Activated T-helper 2 cell treated with anti-CD3 and anti-CD28 coated beads, Interferon-gamma antibody, Interleukin-2, Interleukin-4, amounts not matched to agents 10 μg/mL and 5 μg/mL and 100 μg/mL, durations not matched to agents 14 hours and 24 hours and 36 hours (primary cell): ENCODE measurements at places on chromosomes 2 and 18. TPM values are rescaled to one million over a fixed set of nuclear protein-coding genes. Genes with fewer than 3 reads are reported as not detected.

GRCh38 chr2:74001781-74002504 lies 17.2 kb downstream of the TET3 start:
- DNase-seq: no peak

GRCh38 chr2:181117206-181117925 lies 137.0 kb downstream of the UBE2E3 start:
- no peak for DNase-seq

DNA sequence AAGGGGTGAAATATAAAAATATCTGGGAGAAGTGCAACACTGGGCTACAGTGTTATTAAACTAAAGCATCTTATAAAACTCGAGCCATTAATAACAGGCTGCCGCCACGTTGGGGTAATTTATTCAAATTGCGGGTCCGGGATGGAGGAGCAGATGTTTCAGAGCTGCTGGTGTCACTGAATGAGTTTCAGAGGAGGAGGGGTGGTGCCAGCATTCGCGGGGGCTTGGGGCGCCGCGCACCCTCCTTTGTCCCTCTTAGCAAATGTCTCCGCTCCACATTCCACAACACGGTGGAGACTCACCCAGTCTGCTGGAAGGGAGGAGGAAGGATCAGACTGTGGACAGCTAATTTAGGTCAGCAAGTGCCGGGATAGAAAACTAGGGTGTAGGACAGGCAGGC lies 260.5 kb downstream of the CELF4 start:
- no peak for DNase-seq

The PRSS56 gene
- not detected in 2 replicates for total RNA-seq

DNA sequence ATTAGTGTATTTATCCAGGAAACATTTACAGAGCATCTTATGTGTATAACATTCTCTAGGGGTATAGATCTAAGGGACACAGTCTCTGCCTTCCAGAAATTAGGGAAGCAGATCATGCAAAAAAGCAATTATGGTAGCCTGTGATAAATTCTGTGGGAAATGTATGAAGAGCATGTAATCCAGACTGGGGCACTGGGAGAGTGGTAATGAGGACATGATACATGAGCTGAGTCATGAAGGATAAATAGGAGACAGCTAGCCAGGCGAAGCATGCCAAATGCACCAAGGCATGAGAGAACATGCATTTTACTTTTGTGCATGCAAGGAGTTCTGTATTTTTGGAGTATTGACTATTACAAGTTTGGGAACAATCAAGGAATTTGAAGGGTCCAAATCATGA lies 8.9 kb upstream of the RPRM start:
- DNase-seq: no peak

The NDC80 gene
- total RNA-seq: 41.5 and 43.0 TPM in 2 replicates

The ZEB2 gene
- 50.9 and 53.2 TPM in 2 replicates for total RNA-seq

- no peak for DNase-seq
Observed at GRCh38 chr2:145687442-145688134, 1167.7 kb upstream of the ZEB2 start.

The KCNJ3 gene
- not detected in 2 replicates for total RNA-seq

GRCh38 chr2:236863729-236864126 lies 222.0 kb upstream of the COPS8 start:
- DNase-seq: no peak

DNA sequence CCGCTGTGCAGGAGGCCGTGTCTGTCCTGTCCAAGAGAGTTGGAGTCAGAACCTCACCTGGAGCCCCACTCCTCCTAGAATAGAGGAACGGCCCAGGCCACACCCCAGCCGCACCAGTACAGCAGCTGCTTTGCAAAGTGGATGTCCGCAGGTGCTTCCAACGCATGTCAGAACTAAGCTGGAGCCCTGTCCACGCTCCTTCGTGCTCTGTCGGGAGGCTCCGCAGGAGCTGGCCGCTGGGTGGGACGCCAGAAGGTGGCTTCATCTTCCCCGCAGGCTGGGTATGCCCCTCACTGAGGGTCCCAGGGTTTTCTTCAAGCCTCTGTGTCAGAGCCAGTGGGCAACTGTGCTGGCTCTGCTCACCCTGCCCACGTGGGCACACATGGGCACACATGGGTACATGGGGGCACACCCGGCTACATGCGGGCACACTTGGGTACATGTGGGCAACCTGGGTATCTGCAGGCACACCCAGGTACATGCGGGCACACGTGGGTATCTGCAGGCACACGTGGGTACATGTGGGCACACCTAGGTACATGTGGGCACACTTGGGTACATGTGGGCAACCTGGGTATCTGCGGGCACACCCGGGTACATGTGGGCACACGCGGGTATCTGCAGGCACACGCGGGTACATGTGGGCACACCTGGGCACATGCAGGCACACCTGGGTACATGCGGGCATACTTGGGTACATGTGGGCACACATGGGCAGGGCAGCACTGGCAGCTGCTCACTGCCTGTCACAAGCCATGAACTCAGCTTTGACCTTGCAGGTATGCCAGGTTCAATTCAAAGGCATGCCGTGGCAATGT lies 67.1 kb upstream of the CTDP1 start:
- no peak for DNase-seq

DNA sequence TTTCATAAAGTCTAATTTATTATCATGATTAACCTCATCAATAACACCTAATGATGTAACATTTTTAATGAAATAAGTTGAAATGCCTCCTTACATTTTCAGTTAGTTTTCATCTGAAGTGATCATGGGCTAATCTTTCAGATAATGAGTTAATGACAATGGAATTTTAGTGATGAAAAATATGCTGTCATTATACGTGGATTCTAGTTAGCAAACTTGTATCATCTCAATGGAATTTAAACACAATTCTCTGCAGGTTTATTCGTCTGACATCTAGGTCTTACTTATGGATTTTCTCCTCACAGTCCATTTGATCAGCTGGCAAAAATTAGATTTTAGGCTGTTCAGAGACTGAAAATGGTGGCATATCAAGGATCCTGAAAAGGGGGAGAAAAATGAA lies 885.0 kb downstream of the SLC4A3 start:
- DNase-seq: no peak

DNA sequence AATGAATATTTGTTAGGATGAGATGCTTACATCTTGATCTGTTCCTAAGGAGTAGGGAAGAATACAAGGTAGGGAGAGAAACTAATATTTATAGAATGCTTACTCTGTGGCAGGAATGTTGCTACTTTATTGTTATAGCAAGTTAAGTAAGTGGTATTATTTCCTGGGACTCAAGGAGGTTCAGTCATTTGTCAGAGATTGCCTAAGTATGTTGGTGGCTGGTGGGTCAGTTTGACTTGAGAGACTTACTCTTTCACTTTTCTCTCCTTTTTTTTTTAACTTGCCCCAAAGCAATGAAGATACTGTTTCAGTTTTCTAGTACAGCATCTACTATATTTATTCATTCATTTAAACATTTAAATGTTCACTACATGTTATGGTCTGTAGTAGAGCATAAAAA lies 209.2 kb upstream of the STON1 start:
- no peak for DNase-seq

The VWC2L gene
- total RNA-seq: not detected in 2 replicates

DNA sequence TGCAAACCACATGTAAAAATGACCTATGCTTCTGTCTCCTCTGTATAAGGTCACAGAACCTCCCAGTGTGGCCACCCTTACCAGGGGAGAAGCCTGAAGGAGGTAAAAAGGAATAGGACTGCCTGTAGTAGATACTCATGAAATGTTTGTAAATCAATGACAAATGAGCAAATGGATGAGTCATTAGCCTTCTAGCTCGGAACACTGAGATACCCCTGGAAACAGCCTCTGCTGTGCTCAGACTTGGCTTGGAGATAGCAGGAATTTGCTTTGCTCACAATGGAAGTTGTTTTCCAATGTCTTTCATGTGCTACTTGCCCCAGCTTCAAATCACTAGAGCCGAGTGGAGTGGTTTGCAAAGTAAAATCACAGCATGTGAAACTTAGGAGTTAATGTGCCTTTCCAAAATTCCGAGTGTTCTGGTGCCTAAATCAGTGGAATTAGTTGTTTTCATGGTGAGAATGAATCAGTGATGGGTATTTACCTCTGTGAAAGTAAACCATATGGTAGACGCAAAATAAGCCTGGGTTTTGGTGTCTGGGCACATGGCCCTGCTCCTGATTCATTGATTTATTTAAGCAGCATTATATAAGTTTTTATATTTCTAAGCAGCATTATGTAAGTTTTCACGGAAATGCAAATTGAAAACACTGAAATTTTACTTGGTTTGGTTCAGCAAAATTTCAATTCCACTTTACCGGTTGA lies 154.0 kb upstream of the MAP3K20 start:
- no peak for DNase-seq

DNA sequence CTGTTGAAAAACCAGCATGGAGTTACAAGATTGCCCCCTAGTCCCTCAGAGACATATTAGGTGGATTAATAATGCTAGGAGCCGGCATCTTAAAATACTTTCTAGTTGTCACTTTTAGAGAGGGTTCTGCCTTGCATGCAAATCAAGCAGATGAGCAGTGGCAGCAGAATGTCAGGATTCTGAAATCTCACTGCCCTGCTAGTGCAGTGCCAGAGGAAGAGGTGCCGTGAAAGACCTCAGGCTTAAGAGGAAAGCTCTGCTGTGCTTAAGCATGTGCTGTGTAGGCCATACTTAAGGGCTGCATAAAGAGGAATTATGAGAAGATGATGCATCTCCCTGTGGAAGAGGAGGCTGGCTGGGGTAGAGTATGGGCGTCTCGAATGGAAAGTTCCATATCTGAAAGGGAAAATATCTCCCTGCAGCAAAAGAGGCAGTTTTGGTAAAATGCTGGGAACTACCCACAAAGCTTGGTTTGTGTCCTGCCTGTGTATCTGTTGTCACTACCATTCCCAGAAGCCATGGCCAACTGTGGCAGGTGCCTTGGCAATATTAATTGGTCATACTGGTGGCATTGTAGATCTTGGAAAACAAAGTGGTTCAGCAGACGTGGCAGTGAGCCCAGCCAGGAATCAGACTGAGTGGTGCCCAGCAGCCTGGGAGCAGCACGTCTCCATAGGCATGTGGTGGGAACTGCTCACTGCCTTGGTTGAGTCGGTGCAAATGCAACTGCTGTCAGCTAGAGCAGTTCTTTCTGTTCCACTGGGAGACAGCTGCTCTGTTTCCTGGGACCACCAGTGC lies 131.9 kb downstream of the EVA1A start:
- no peak for DNase-seq

DNA sequence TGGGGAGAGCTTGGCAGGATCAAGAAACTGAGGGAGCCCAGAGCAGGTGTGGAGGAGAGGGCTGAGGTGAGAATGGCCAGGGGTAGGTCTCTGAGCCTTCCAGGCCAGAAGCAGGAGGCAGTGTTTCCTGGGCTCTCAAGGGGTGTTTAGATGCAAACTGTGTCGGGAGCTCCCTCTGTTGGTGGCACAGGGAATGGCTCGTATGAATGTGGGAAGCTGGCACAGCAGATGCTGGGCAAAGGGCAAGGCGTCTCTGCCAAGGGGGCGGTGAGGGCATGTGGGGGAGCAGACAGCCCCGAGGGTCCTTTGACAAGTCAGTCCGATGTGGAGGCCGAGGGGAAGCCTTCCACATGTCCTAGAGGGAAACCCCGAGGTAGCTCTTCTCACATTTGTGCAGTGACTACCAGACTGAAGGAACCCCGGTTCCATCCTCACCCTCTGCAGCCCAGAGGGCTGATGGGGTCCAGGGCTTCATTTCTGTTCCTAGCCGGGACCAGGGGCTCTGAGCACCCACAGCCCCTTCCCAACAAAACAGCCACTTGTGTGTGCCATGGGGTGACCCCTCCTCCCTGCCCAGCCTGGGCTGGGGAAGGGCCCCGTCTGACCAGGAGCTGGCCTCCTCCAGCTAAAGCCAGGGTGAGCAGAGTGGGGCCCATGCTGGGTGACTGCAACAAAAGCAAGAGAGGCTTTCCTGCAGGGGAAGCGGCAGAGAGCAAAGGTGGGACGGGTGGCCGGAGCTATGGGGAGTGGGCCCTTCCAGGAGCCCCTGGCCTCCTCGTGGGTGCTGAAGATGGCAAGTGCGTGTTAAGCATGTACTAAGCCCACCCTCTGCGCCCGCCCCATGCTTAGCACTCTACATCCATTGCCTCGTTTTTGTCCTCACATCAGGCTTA lies 103.4 kb downstream of the SEPTIN10 start:
- DNase-seq: peak; percentile 61

The GAREM2 gene
- total RNA-seq: 3.9 and 5.9 TPM in 2 replicates

The HOXD12 gene
- not detected in 2 replicates for total RNA-seq

The RESP18 gene
- total RNA-seq: not detected in 2 replicates

The CNDP1 gene
- total RNA-seq: 0.09 TPM in 2 replicates

DNA sequence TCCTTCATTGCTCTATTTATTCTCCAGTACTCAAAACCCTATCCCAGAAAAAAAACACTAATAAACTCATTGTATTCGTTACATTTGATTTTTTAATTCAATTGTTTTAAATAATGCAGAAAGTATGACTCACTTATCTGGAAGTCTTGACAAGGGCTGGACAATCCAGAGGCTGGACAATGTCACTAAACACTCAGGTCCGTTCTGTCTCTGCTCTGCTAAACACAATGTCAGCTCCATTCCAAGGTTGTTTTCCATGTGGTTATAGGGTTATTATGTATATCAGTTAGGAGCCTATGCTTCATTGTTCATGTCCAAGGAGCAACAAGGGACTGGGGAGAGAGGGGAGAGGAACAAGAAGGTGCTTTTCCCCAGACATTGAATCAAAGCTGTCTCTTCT lies 125.5 kb downstream of the IRS1 start:
- DNase-seq: no peak
